Stomach (tissue), 19 donors: ENCODE measurements at places on chromosomes 2 and 18. TPM values are rescaled to one million over a fixed set of nuclear protein-coding genes. Genes with fewer than 3 reads are reported as not detected.

DOK6 gene
- total RNA-seq: 1.8 TPM

SLC5A7 gene
- total RNA-seq: 0.58 TPM

LCT gene
- not detected for total RNA-seq

IL37 gene
- not detected for total RNA-seq

TRIM54 gene
- total RNA-seq: not detected

DCDC2C gene
- total RNA-seq: not detected

DNA sequence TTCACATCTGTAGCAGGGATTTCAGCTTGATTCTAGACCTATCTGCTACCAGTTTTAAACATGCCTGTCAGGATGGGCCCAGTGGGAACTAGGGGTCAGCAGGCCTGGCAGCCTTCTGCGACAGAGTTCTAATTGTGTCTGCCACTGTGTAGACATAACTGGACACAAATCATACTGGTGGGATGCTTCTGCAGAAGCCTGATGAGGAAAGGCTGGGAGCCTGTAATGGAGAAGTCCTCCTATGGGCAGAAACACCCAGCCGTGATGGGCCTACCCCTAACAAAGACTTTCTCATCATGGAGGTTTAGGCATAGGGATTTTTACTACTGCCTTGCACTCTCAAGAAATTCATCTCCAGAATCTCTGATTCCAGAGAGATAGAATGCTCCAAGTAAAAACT, 166.9 kb downstream of the PDE11A start:
- H3K27me3 ChIP-seq: no peaks in the 10 kb centered on the region
- no peak for DNase-seq
- H3K4me1 ChIP-seq: no peaks in the 10 kb centered on the region
- H3K36me3 ChIP-seq: no peaks in the 10 kb centered on the region
- H3K4me3 ChIP-seq: no peak overlapping the region

GRCh38 chr2:128162266-128162665, 71.3 kb downstream of the UGGT1 start:
- H3K36me3 ChIP-seq: peaks cover 98% of the 10 kb centered on the region
- no peak overlapping the region for H3K4me3 ChIP-seq
- no peaks in the 10 kb centered on the region for H3K27me3 ChIP-seq
- peaks cover 3% of the 10 kb centered on the region for H3K4me1 ChIP-seq
- DNase-seq: no peak
- no peak overlapping the region for H3K27ac ChIP-seq

- peak; percentile 41 for DNase-seq
- H3K4me1 ChIP-seq: no peaks in the 10 kb centered on the region
- H3K4me3 ChIP-seq: no peak overlapping the region
- H3K27me3 ChIP-seq: no peaks in the 10 kb centered on the region
Measured at GRCh38 chr2:148201075-148202004, 180.4 kb downstream of the MBD5 start.

DNA sequence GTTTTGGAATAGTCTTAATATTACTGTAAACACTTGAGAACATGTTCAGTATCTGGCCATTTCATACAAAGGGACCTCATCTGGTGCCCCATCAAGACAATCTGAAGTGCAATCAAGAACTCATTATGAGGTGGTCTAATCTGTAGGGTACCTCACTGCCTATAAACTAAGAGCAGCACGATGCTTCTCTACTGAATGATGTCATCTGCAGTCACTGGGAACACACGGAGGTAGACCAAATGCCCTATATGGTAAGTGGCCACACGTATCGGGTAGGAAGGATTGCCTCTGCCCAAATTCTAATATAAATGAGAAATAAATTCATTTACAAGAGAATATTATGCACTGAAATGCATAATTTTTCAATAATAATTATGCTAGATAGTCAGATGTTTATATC, 90.4 kb downstream of the SLC8A1 start:
- no peaks in the 10 kb centered on the region for H3K36me3 ChIP-seq
- no peak overlapping the region for H3K27ac ChIP-seq
- no peaks in the 10 kb centered on the region for H3K4me1 ChIP-seq
- H3K27me3 ChIP-seq: no peaks in the 10 kb centered on the region

GRCh38 chr18:36531636-36532035, 234.1 kb downstream of the FHOD3 start:
- no peaks in the 10 kb centered on the region for H3K36me3 ChIP-seq
- DNase-seq: no peak

DNA sequence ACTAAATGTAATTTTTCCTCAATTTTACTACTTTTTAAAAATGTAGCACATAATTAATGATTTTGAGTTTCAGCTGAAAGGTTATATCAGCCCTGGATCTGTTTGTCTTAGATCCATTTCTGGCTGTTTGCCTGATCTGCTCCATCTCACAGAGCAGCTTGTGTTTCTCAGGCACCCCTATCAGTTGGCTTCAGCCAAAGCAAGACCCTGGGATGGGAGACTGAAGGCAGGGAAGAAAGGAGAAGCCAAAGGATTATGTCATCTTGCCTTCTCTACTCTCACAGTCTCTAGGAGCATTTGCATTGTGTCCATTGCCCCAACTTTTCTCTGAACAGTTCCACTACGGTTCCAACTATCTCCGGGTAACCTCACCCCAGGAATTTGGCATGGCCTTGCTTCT, 110.5 kb downstream of the CCDC148 start:
- no peak for DNase-seq
- no peaks in the 10 kb centered on the region for H3K36me3 ChIP-seq
- H3K27me3 ChIP-seq: no peaks in the 10 kb centered on the region
- H3K4me3 ChIP-seq: no peak overlapping the region

- no peaks in the 10 kb centered on the region for H3K36me3 ChIP-seq
- no peak for DNase-seq
Measured at GRCh38 chr18:44811572-44812125, 131.0 kb downstream of the SETBP1 start.
